ENCODE measurements at places on chromosomes 11 and 22.

- DNase-seq = no peak
Measured at GRCh38 chr22:24416095-24416494, 11.3 kb upstream of the ADORA2A start.

- DNase-seq = no peak
Measured at GRCh38 chr22:42680648-42681047, 31.5 kb upstream of the CYB5R3 start.

DNA sequence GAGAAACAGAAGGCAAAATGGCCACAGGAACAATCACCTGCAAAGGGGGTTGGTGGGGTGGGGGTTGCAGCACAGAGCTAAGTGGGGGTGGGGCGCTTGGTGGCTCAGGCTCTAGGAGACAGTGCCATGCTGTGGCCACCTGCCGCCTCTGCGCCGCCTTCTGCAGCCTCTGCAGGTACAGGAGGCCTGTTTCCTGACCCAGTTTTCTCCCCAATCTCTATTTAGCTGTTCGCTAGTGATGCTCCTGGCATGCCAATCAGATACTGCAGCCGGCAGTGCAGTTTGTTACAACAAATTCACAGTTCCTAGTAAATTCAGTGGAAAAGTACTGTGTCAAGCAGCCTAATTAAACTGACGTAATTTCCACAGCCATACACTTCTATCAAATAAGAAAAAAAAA, 106.4 kb downstream of the SERGEF start:
- no peak for DNase-seq

GRCh38 chr11:43738600-43739409, 58.3 kb downstream of the HSD17B12 start:
- no peak for DNase-seq

GRCh38 chr11:95301474-95301873, 70.5 kb upstream of the SESN3 start:
- no peak for DNase-seq

DNA sequence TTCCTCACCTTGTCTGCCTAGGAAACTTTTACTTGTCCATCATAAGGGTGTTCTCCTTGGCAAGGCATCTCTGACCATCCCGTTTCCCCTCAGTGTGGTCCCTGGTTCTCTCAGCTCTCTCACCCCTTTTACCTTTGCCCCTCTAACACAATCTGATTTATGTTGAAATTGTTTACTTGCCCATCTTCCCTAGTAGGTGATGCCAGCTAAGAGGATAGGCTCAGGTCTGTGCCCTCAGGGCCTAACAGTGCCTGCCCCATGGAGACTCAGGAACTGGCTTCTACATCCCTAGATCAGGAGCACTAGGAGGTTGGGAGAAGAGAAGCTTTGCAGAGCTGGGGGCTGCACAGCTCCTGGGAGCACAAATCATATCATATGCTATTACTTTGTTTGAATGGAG, 21.1 kb upstream of the ALG8 start:
- no peak for DNase-seq

- DNase-seq = no peak
Measured at GRCh38 chr22:27636716-27637508, 164.6 kb downstream of the MN1 start.

All from GM20000 (cell line).